Naive thymus-derived CD4-positive, alpha-beta T cell (primary cell): ENCODE measurements at places on chromosomes 6 and 20. TPM values are rescaled to one million over a fixed set of nuclear protein-coding genes. Genes with fewer than 3 reads are reported as not detected.

Gene TFAP2C
- not detected for total RNA-seq

- DNase-seq, result no peak
These were observed 57.8 kb downstream of the SLC2A10 start for GRCh38 chr20:46767127-46767761.

Gene TPBG
- not detected in 2 replicates for total RNA-seq

GRCh38 chr6:12947967-12948366 lies 231.4 kb downstream of the PHACTR1 start:
- no peak for DNase-seq

DNA sequence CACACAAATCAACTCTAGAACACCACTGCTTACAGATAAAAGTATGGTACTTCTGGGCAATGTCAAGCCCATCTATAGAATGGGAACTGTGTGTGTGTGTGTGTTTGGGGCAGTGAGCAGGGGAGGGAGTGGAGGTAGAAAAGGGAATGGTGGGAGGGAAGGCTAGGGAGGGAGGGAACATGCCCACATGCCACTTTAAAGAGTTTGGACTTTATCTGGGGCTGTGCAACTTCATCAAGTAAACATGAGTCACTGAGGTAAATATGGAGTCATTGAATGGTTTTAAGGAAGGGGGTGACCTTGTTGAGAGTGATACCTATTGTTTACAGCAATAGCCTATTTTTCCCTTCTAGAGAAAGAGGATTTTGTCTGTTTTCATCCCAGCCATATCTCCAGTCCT lies 22.5 kb upstream of the RNGTT start:
- DNase-seq, result no peak

Gene EFCAB8
- 0.81 TPM for total RNA-seq

GRCh38 chr6:37244430-37245310 lies 12.9 kb upstream of the TBC1D22B start:
- DNase-seq, result no peak

DNA sequence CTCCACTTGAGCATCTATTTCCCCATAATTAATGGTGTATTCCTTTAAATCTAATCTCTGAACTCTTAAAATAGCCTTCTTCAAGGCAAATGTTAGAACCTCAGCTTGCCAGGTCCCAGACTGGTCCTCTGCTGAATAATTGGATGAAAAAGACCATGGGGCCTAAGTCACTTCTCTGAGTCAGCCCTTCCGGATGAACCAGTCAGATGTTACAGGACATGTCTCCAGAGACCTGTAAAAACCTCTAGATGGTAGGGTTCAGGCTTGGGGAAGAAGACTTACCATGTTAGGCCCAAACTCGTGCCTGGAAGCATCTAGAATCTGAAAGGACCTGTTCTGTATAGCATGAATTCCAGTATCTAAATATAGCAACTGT lies 97.3 kb downstream of the CDKAL1 start:
- DNase-seq, result no peak

DNA sequence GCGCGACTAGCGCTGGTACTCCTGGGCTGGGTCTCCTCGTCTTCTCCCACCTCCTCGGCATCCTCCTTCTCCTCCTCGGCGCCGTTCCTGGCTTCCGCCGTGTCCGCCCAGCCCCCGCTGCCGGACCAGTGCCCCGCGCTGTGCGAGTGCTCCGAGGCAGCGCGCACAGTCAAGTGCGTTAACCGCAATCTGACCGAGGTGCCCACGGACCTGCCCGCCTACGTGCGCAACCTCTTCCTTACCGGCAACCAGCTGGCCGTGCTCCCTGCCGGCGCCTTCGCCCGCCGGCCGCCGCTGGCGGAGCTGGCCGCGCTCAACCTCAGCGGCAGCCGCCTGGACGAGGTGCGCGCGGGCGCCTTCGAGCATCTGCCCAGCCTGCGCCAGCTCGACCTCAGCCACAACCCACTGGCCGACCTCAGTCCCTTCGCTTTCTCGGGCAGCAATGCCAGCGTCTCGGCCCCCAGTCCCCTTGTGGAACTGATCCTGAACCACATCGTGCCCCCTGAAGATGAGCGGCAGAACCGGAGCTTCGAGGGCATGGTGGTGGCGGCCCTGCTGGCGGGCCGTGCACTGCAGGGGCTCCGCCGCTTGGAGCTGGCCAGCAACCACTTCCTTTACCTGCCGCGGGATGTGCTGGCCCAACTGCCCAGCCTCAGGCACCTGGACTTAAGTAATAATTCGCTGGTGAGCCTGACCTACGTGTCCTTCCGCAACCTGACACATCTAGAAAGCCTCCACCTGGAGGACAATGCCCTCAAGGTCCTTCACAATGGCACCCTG lies 1.6 kb downstream of the TPBG start:
- no peak for DNase-seq

DNA sequence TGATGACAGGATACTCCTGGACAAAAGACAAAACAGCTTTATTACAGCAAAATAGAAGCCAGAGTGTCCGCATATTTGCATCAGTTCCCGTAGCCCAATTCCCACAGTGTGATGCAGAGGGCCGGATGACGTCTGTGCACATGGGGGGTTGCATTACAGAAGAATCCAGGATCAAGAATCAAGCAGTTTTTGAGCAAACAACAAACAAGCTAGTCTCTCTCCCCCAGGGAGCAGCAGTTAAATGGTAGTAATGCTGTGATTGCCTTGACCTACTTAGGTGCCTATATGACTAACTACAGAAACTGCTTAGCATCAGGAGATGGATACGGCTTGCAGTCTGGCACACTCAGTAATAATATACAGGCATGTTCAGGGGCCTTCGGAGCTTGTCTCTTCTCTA lies 3.2 kb upstream of the SDHAF4 start:
- DNase-seq, result no peak
